ENCODE measurements at places on chromosomes 16 and 17. TPM values are rescaled to one million over a fixed set of nuclear protein-coding genes. Genes with fewer than 3 reads are reported as not detected.
A peak's percentile ranks its signal among the peaks of the same experiment; 100 is the strongest.

DNA sequence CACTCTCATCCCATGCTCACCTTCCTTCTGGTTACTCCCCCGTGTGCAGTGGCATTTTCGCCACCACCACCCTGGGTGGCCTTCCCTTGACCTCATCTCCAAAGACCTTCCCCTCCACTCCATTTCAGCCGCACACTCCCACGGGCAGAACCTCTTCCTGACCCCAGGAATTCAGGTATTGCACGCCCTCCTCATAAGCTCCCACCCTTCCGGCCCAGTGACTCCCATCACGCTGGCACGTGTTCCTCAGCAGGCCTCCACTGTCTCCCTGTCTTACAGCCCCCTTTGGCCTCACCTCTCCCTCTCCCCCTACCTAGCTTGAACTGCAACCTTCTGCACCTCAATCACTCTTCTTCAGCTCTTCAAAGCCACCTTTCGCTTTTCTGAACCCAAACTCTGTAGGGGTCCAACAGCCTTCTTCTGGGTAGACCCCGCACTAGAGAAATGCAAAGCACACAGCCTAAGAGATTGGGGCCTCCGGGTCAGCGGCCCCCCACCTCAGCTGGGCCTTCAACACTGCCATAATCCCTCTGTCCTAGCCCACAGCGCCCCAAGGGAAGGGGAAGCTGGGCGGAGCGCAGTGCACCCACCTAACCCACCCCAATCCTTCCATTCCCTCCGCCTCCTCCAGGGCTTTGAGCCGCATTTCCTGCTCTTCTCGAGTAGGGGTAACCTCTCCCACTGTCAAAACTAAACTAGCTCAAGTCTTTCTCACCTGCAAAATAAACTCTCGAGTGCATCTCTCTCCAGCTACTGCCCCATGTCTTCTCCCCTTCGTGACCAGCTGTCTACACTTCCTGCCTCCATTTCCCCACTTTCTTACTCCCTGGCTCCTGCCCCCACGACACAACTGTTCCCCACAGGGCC is 1.7 kb upstream of the TMEM97 start:
- no peak for DNase-seq

GRCh38 chr16:50247906-50248608 is 18.3 kb upstream of the ADCY7 start:
- no peak for DNase-seq

DNA sequence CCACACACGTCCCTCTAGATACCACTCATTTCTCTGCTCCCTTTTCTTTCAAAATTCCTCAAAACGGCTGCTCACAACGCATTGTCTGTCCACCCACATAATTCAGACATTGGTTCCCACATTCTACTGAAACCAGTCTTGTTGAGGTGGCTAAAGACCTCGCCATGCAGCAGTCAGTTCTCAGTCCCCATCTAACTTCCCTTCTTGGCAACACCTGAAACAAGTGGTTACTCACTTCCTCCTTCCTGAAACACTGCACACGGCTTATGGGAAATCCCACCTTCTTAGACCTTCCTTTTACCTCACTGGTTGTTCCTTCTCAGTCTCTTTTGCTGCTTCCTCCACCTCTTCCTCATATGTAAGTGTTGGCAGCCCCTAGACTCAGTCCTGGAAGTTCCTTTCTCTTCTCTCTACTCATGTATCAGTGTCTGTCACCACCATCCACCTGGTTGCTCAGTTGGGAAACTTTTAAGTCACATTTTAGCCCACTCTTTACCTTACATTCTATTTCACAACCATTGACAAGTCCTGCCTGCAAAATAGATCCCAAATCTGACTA is 277.1 kb downstream of the CEP112 start:
- no peak for DNase-seq

DNA sequence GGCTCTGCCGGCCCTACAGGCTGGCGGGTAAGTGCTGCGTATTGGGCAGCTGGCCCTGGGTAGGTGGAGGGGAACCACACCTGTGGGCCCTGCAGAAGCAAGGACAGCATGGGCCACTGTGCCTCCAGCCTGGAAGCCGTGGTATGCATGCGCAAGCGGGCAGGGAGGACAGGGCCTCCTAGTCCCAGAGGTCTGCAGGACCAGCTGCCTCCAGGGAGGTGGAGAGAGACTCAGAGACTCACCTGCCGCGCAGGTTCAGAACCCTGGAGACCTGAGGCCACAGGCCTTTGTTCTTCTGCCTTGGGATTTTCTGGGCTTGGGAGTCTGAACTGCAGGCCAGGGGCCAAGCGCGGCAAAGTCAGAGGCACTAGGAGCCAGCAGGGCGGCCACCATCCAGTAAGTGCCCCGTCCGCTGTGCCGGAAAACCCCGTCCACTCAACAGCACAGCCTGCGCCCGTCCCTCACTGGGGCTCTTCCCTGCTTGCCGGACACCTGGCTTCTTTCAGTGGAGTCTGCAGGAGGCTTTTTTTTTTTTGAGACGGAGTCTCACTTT is 8.8 kb upstream of the RAB40C start:
- no peak for DNase-seq

Gene FOXF1
- polyA plus RNA-seq, result 65.1 TPM

Gene ZFP3
- polyA plus RNA-seq, result 2.3 TPM

Gene CSH1
- not detected for polyA plus RNA-seq

- DNase-seq, result no peak
Observed at GRCh38 chr17:56680676-56681075, 87.2 kb downstream of the NOG start.

DNA sequence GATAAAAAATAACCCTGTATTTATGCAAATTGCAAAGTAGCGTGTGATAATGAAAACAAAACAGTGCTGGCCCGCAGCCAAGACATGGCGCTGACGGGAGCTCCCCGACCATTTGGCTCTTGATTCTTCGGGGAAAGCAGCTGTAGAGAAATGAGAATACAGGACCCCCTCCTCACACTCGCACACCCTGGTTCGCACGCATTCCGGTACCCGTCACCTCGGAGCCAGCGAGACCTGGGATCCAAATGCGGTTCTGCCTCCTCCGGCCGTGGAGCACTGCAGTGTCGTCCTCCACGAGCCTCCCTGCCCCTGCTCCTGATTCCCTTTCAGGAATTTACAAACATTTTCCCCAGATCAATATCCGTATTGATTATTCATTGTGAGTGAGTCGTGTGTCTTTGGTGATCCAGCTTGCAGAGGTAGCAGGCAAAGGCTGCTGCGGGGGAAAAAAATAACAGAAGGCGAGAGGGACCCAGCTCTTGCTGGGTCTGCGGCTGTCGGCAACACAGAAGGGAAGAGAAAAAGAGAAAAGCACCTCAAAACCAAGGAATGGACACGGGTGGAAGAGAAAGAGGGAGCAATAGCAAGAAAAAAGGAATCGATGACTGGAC is 184.1 kb upstream of the ZFHX3 start:
- DNase-seq, result no peak

Gene CCDC47
- polyA plus RNA-seq, result 52.2 TPM

DNA sequence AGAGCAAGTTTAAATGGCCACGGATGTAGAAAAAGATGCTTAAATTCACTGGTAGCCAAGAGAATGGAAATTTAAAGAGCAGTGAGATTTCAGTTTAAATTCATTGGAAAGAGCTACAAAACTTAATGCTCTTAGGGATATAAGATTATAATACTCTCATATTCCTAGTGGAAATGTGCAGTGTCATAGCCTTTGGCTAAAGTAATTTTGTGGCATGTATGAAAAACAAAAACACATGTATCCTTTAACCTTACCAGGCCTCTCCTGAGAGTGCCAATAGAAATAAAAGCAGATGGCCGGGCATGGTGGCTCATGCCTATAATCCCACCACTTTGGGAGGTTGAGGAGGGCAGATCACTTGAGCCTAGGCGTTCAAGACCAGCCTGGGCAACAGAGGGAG is 289.2 kb downstream of the PHKB start:
- DNase-seq, result no peak

DNA sequence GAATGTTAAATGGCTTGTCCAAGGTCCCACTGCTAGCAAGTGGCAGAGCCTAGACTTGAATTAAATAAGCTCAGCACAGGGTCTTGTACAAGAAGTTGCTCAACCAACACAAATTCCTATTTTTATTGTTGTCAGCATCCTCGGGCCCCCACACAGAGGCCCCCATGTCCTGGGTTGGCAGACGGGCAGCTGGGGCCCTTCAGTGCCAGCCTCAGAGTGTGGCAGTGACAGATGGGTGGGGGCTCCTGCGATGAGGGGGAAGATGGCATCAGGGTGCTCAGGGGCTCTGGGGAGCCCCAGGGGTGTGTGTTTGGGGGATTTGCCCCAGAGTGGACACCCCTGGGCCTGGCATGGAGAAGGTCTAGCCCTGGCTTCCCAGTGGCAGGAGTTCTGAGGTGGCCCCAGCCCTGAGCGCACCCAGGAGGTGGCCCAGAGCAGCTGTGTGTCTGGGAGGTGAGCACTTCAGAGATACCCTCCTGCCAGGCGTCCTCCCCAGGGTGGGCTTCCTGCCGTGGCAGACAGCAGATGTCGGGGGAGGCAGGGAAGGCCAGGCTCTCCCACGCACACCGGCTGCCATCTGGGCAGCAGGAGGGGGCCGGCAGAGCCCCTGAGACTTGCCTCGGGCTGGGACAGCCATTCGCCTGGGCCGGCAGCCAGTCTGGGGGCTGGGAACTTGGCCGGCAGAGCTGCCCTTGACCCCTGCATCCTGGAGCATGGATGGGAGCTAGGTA is 150.8 kb downstream of the C16orf78 start:
- DNase-seq, result no peak

DNA sequence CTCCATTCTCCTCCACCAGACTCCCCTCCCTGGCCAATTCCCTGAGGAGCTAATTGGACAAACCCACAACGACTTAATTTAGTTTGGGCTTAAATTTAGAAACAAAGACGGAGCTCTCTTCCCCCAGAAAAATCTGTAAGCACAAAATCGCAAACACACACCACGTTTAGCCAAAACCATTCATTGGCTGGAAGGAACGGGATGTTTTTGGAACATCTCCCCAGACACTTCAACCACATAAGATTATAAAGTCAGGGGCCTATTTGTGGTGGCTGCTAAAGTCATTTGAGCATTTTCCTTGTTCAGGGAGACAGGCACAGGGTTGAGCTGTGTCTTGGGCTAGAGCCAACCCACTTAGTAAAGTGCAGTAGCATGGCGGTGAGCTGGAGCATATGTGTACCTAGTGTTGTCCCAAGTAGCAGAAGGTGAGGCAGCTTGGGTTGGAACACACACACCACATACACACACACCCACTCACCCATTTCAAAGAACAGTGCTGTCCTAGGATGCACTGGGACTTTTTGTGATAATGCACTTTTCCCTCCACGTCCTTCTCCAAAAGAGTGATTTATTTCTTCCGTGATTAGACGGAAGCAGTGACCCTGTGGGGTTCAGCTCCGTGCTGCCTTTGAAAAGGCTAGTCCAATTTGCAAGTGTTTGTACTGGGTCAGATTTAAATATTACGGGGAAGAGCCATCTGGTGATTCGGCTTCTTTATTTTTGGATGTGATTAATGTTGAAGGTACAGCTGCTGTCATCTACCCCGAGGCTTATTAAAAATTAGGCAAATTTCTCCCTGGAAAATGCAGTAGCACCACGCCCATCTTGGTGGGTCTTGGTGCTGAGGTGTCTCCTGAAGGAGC is 32.2 kb downstream of the ELAC2 start:
- DNase-seq, result no peak

Gene C16orf95
- polyA plus RNA-seq, result 2.0 TPM

Gene TMIGD1
- polyA plus RNA-seq, result not detected

Gene OTOP3
- not detected for polyA plus RNA-seq

GRCh38 chr17:37060928-37061327 is 112.2 kb downstream of the AATF start:
- DNase-seq, result no peak

Gene HOXB8
- 0.87 TPM for polyA plus RNA-seq

Gene CSF3
- not detected for polyA plus RNA-seq

Gene HCRT
- polyA plus RNA-seq, result not detected

DNA sequence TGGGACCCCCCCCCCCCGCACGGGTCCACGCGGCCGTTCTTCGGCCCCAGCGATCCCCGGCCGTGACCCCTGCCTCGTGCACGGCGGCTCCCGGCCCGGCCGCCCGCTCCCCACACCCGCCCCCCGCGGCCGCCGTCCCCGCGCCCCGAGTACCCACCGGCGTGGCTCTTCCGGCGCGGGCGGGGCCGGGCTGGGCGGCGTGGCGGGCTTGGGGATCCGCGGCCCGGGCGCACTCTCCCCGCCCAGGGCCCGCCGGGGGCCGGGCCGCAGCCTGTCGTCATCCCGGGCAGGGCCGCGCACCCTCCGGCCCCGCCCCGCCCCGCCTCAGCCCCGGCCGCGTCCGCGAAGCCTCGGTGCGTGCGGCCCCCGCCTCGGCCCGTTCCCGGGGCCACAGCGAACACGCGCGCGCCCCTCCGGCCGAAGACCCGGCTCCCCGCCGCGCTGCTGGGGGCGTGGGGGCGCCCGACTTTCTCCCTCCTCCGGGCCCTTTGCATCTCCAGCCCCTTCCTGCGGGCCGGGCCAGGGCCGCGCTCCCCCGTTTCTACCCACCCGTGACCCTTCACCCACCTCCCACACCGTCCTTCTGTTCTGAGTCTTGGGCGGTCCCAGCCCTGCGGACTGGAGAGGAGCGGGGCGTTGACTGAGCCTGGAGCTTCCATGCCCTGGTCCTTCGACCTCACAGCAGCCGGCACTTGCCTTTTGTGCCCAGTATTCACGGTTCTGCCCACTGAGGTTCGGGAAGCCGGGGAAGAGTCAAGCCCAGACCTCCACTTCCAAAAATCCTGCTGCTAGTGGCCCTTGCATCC is 840 bp downstream of the MYO1C start:
- DNase-seq, result no peak

- no peak for DNase-seq
Observed at GRCh38 chr17:56870081-56870651, 36.2 kb downstream of the DGKE start.

DNA sequence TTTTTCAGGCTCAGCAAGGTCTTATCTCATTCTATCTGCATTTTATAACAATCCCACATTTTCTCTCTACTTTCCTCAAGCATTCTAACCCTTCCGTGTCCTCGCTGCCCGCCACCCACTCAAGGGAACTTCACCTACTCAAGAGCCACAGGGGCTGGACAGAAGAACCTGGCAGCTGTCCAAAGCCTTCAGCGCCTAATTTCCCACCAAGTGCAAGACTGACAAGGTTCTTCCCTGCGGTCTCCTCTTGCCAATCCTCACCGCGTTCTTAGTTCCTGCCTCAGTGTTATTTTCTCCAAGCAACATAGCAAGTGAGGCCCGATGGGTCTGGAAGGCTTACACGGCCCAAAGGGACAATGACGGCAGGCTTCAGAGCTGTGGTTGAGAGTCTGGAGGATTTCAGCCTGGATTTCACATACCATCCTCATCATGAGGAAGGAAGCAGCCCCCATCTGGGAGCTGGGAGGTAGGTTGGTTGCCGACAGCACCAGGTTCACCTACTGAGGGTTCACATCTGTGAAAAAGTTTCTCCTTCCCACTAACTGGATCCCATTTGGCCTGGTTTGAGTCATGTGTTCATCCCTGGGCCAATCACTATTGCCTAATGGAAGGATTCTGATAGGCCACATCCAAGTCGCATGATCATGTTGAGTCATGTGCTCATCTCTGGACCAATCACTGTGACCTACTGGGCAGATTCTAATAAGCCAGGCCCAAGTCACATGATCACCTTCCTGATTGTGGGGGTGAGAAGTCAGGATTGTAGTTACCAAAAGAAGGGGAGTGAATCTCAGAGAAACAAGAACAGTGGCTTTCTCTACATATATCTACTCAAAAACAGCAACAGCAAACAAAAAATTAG is 108.2 kb downstream of the N4BP1 start:
- no peak for DNase-seq

GRCh38 chr16:10521681-10522274 is 58.6 kb downstream of the EMP2 start:
- peak; percentile 6 for DNase-seq

- DNase-seq, result no peak
Observed at GRCh38 chr17:17141860-17142552, 64.1 kb downstream of the PLD6 start.

Data from AG04450 (cell line).